PC-3 (cell line): ENCODE measurements at places on chromosomes 16 and 17.

GRCh38 chr16:85420501-85421337, 192.4 kb upstream of the GSE1 start:
- H3K4me3 ChIP-seq: no peak overlapping the region
- H3K36me3 ChIP-seq: no peaks in the 10 kb centered on the region
- DNase-seq: peak; percentile 66

GRCh38 chr17:49832840-49833599, 14.8 kb downstream of the TAC4 start:
- DNase-seq: no peak
- peaks cover 5% of the 10 kb centered on the region; the same call in 1 of the 2 replicates for H3K4me1 ChIP-seq
- H3K27me3 ChIP-seq: no peaks in the 10 kb centered on the region
- H3K36me3 ChIP-seq: peaks cover 17% of the 10 kb centered on the region
- no peak overlapping the region for H3K27ac ChIP-seq

GRCh38 chr17:43014649-43015542, 7.3 kb downstream of the VAT1 start:
- no peaks in the 10 kb centered on the region for H3K27me3 ChIP-seq
- no peak overlapping the region for H3K4me3 ChIP-seq
- H3K36me3 ChIP-seq: no peaks in the 10 kb centered on the region

GRCh38 chr17:855569-855968, 73.4 kb downstream of the MRM3 start:
- no peaks in the 10 kb centered on the region for H3K27me3 ChIP-seq
- no peak overlapping the region for H3K4me3 ChIP-seq
- H3K36me3 ChIP-seq: no peaks in the 10 kb centered on the region

DNA sequence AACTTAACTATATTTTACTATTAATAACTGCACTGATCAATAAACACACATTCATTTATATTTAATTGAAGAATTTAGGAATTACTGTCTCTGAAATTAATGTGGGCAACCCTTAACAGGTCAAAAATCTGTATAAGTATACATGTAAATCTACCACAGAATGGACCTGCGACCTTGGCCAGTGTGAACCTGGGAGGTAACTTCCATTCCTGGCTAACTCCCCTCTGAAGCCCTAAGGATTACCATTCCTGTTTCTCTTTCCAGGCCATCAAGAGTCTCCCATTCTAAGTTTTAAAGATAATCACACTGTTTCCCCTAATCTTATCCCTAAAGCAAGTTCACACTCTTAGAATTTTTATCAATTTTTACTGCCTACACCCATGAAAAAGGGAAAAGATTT, 58.1 kb downstream of the SMURF2 start:
- no peak overlapping the region for H3K27ac ChIP-seq
- peaks cover 10% of the 10 kb centered on the region for H3K4me1 ChIP-seq
- DNase-seq: no peak
- H3K27me3 ChIP-seq: no peaks in the 10 kb centered on the region

- H3K27ac ChIP-seq: no peak overlapping the region
- no peak overlapping the region for H3K4me3 ChIP-seq
- peaks cover 8% of the 10 kb centered on the region for H3K4me1 ChIP-seq
- DNase-seq: no peak
- H3K27me3 ChIP-seq: no peaks in the 10 kb centered on the region
These were observed 45.4 kb downstream of the COG7 start for GRCh38 chr16:23407436-23408127.

- peak overlapping the region; percentile 59 for H3K27ac ChIP-seq
- H3K4me3 ChIP-seq: no peak overlapping the region
- H3K36me3 ChIP-seq: no peaks in the 10 kb centered on the region
These were observed 34.1 kb downstream of the TK2 start for GRCh38 chr16:66515596-66516508.

- H3K4me3 ChIP-seq: no peak overlapping the region
- H3K27me3 ChIP-seq: peaks cover 56% of the 10 kb centered on the region
- H3K36me3 ChIP-seq: no peaks in the 10 kb centered on the region
- DNase-seq: no peak
- peaks cover 25% of the 10 kb centered on the region for H3K4me1 ChIP-seq
These were observed 2.8 kb upstream of the RAB37 start for GRCh38 chr17:74734256-74734655.

DNA sequence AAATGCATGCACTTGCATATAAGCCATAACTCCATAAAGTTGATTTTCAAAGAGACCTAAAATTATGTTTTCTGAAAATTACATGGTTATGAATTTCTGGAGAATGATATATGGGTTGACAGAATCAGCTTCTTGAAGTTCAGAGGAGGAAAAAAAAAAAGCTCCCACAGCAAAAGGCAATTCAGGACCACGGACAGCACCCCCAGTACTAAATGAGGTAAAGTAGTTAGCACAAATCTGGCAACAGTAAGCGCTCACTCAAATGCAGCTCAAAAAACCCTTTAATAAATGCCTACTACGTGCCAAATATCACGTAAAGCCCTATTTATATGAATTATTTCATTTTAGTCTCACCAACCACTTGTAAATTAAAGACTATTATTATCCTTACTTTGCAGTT, 135.2 kb downstream of the SHISA9 start:
- no peaks in the 10 kb centered on the region for H3K4me1 ChIP-seq
- DNase-seq: peak; percentile 44
- no peaks in the 10 kb centered on the region for H3K27me3 ChIP-seq
- H3K36me3 ChIP-seq: no peaks in the 10 kb centered on the region
- H3K4me3 ChIP-seq: no peak overlapping the region
- H3K27ac ChIP-seq: no peak overlapping the region

GRCh38 chr16:46650254-46650623, 29.1 kb upstream of the SHCBP1 start:
- no peaks in the 10 kb centered on the region for H3K4me1 ChIP-seq
- no peaks in the 10 kb centered on the region for H3K27me3 ChIP-seq
- H3K36me3 ChIP-seq: no peaks in the 10 kb centered on the region
- no peak overlapping the region for H3K4me3 ChIP-seq
- DNase-seq: no peak

GRCh38 chr16:64507240-64508024, 614.4 kb downstream of the CDH11 start:
- no peaks in the 10 kb centered on the region for H3K4me1 ChIP-seq
- peaks cover 47% of the 10 kb centered on the region for H3K27me3 ChIP-seq
- no peak overlapping the region for H3K4me3 ChIP-seq
- H3K36me3 ChIP-seq: no peaks in the 10 kb centered on the region
- DNase-seq: no peak

- no peak for DNase-seq
- no peak overlapping the region for H3K4me3 ChIP-seq
- H3K4me1 ChIP-seq: peaks cover 12% of the 10 kb centered on the region
- H3K36me3 ChIP-seq: no peaks in the 10 kb centered on the region
These were observed 11.3 kb upstream of the PRR29 start for GRCh38 chr17:63986821-63987220.

GRCh38 chr16:83711069-83711468, 96.7 kb upstream of the HSBP1 start:
- no peak overlapping the region for H3K27ac ChIP-seq
- DNase-seq: no peak
- no peak overlapping the region for H3K4me3 ChIP-seq
- no peaks in the 10 kb centered on the region for H3K36me3 ChIP-seq
- H3K4me1 ChIP-seq: no peaks in the 10 kb centered on the region

DNA sequence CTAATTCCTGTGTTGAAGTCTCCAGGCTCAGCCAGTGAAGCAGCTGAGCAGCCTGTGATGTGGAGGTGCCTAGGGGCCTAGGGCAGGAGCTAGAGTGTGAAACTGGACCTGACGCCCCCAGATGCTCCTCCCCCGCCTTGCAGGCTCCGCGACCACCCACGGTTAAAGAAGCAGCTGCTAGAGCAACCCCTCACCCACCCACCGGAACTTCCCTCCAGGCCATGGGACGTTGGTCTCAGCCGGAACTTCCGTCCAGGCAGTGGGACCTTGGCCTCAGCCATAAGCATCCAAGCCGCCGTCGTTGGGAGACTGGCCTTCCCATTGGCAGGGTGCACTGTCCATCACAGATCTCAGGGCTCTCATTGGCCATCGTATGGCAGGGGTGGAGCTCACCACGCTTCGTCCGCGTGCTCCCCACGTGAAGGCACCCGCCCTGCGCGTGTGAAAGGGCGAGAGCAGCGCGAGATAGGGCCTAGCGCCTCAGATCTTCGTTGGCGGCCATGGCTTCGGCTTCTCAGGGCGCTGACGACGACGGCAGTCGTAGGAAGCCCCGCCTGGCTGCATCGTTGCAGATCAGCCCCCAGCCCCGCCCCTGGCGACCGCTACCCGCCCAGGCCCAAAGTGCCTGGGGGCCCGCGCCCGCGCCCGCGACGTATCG, at the start of gene ADAD2:
Gene ADAD2 (plus strand): TSS at position 427 of the 658 bp plus-strand sequence. CDS start 74 bp downstream, at position 501.
- H3K27ac ChIP-seq: no peak within 1 kb of the TSS
- no peak for DNase-seq
- H3K27me3 ChIP-seq: no peaks in the 10 kb centered on the region
- H3K4me3 ChIP-seq: no peak within 1 kb of the TSS

- H3K36me3 ChIP-seq: peaks cover 29% of the 10 kb centered on the region
- peaks cover 14% of the 10 kb centered on the region for H3K4me1 ChIP-seq
- H3K27me3 ChIP-seq: no peaks in the 10 kb centered on the region
- peak overlapping the region; percentile 5; the same call in 1 of the 2 replicates for H3K27ac ChIP-seq
These were observed 26.1 kb downstream of the CDR2 start for GRCh38 chr16:22348291-22348690.

- no peaks in the 10 kb centered on the region for H3K36me3 ChIP-seq
- no peak overlapping the region for H3K27ac ChIP-seq
- H3K4me1 ChIP-seq: no peaks in the 10 kb centered on the region
- H3K4me3 ChIP-seq: no peak overlapping the region
- no peak for DNase-seq
- H3K27me3 ChIP-seq: 0 out of 2 replicates have a peak, but pooled peaks cover 4% of the 10 kb centered on the region
These were observed 6.1 kb downstream of the TVP23A start for GRCh38 chr16:10812312-10813098.

GRCh38 chr17:65990593-65990992, 201.3 kb downstream of the CEP112 start:
- no peak overlapping the region for H3K4me3 ChIP-seq
- DNase-seq: no peak
- no peak overlapping the region for H3K27ac ChIP-seq
- H3K36me3 ChIP-seq: no peaks in the 10 kb centered on the region
- H3K4me1 ChIP-seq: 0 out of 2 replicates have a peak, but pooled peaks cover 4% of the 10 kb centered on the region

DNA sequence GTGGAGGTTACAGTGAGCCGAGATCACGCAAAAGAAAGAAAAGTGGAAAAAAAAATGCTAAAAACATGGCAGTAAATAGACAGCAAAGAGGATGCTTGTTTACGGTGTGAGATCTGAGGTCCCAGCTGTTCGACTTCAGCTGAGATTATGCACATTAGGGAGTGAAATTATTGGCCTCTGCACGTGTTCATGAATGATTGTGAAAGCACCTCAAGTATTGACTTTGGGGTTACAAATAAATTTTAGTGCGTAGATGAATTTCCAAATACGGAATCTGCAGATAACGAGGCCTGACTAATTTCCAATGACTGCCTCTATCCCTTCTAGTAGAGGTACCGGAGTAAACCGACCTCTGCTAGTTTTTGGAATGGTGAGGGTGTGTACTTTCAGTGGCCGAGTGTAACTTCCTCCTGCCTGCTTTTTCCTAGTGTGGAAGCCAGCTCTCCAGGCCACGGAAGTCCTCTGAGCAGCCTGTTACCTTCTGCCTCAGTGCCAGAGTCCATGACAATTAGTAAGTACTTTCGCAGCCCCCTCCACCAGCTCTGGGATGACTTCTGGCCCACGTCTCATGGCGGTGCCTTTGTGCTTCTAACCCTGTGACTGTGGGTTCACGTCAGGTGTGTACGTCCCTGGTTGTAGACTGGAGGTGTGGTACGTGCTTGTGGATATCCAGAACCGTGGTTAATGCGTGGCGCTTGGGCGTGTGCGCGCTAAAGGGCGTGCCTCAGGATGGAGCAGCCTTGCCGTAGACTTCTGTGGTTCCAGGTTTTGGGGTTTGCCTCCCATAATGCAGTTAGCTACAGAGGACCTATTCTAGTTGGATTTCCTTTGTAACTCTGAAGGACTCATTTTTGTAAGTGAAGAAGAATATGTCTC, 102.1 kb downstream of the SNX29 start:
- H3K36me3 ChIP-seq: no peaks in the 10 kb centered on the region
- no peak overlapping the region for H3K4me3 ChIP-seq
- H3K27ac ChIP-seq: no peak overlapping the region
- peaks cover 5% of the 10 kb centered on the region for H3K4me1 ChIP-seq
- DNase-seq: no peak

- H3K4me3 ChIP-seq: peak overlapping the region; percentile 90
- H3K27ac ChIP-seq: peak overlapping the region; percentile 64
- no peaks in the 10 kb centered on the region for H3K27me3 ChIP-seq
- no peaks in the 10 kb centered on the region for H3K36me3 ChIP-seq
These were observed 1.7 kb upstream of the CDH11 start for GRCh38 chr16:65123396-65124211.

DNA sequence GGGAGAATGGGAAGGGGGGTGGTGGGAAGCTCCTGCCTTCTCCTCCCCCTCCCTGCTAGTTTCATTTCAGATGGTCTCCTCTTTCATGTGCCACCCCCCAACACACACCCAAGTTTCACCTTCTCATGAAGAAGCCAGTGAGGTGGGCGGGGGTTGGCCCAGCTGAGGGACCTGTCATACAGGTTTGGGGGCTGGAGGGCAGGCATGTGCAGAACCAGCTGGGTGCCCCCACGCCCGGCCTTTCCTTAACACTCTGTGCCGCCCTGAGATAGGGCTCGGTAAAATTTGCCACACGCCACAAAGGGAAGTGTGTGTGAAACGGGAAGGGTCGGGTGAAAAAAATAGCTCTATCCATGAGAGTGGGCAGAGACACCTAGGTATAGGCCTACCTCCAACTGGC, 57.4 kb downstream of the PIPOX start:
- no peak for DNase-seq
- H3K36me3 ChIP-seq: no peaks in the 10 kb centered on the region
- no peak overlapping the region for H3K27ac ChIP-seq
- no peak overlapping the region for H3K4me3 ChIP-seq
- no peaks in the 10 kb centered on the region for H3K27me3 ChIP-seq

DNA sequence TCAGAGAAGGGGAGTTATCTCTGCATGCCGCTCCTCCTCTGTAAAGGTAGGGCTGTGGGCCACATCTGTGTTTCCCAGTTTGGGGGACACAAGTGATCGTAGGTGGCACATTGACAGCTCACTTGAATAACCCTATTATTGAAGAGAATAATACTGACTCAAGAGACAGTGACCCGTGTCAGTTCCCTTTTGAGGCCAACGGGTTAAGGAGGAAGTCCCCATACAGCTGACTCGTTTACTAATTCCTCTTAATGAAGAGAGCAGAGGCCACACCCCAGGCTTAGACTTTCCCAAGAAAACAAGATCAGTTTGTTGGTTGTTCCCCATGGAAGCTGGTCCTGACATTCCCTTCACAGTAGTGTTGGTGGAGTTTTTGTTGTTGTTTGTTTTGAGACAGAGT, 33.0 kb downstream of the IL4R start:
- H3K4me1 ChIP-seq: no peaks in the 10 kb centered on the region
- H3K4me3 ChIP-seq: no peak overlapping the region
- H3K36me3 ChIP-seq: peaks cover 12% of the 10 kb centered on the region
- no peak overlapping the region for H3K27ac ChIP-seq
- no peak for DNase-seq
- no peaks in the 10 kb centered on the region for H3K27me3 ChIP-seq

DNA sequence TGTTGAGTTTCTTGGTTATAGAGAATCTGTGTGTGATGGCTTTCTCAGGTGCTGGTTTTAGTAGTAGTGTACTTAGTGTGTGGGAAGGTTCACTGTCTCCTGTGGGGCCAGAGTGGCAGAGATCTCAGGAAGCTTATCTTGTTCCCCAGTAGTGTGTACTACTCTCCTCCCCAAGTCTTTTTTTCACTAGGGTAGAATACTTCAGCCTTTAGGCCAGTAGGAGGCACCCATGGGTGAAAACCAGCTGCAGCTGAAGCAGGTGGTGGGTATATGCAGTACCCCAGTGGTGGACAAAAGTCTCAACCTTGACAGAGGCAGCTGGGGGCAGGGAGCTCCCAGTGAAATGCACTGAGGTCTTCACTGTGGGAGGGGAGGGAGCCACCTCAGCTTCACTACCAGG, 109.9 kb downstream of the PHKB start:
- peaks cover 8% of the 10 kb centered on the region; the same call in 1 of the 2 replicates for H3K4me1 ChIP-seq
- no peaks in the 10 kb centered on the region for H3K27me3 ChIP-seq
- H3K4me3 ChIP-seq: no peak overlapping the region
- H3K36me3 ChIP-seq: no peaks in the 10 kb centered on the region; the same call in 1 of the 2 replicates
- no peak overlapping the region for H3K27ac ChIP-seq
- no peak for DNase-seq
